ENCODE measurements at places on chromosomes 12 and 14.

DNA sequence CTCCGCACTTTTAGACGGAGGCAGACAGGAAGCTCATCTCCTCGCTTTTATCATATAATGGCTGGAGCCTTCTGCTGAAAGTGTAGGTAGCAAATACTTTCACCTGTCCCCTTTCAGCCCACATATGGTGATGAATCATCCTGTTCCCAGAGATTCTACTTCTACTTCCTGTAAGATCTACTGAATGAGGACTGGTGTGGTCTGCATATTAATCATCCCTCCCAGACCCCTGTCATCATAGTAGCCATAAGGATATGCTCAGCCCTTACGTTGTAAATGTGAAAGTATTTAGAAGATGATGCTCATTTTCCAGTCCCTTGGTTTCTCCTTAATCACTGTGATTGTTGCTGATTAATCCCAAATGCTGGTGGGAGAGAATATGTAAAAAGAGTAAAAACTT is 268.2 kb upstream of the GRIP1 start:
- DNase-seq, result peak; percentile 6

DNA sequence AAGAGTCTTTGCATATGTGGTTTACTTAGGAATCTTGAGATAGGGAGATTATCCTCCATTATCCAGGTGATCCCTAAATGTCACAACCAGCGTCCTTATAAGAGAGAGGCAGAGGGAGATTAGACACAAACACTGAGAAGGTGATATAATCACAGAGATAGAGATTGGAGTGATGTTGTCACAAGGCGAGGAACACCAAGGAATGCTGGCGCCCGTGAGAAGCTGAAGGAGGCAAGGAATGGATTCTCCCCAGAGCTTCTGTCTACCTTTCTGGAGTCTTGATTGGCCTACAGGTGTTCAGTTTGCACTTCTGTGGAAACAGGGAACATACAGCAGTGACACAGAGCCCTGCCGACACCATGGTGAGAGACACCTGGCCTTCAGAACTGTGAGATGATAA is 101.6 kb downstream of the ANO4 start:
- no peak for DNase-seq

GRCh38 chr14:64053694-64054669 is 201.2 kb downstream of the SYNE2 start:
- no peak for DNase-seq

DNA sequence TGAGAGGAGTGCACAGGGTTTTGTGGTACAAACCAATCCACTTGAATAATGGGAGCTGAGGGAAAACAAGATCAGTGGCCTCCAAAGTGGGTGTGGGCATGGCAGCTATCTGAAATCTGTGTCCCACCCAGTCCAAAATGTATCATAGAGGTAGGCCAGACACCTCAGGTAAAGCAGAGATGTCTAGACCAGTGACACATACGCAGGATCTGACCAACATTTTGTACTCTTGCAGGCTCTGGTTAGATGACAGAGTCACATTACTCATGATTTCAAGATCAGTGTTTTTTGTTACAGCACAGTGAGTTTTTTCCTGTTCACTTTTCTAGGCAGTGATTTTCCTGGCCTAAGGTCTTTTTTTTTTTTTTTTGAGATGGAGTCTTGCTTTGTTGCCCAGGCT is 211.8 kb downstream of the PCNX1 start:
- peak; percentile 26 for DNase-seq

DNA sequence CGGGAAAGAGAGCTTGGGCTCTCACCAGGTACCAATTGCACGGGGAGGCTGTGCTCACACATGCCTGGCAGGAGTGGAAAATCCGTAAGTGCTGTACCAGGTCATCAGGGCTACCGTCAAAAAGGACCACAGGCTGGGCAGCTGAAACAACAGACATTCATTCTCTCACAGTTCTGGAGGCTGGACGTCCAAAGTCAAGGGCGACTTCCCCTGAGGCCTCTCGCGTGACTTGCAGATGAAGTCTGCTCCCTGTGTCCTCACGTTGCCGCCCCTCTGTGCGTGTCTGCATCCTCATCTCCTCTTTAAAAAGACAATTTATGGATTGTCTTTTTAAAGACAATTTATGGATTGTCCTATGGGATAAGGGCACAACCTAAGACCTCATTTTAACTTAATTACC is 73.8 kb upstream of the FZD10 start:
- DNase-seq, result no peak

DNA sequence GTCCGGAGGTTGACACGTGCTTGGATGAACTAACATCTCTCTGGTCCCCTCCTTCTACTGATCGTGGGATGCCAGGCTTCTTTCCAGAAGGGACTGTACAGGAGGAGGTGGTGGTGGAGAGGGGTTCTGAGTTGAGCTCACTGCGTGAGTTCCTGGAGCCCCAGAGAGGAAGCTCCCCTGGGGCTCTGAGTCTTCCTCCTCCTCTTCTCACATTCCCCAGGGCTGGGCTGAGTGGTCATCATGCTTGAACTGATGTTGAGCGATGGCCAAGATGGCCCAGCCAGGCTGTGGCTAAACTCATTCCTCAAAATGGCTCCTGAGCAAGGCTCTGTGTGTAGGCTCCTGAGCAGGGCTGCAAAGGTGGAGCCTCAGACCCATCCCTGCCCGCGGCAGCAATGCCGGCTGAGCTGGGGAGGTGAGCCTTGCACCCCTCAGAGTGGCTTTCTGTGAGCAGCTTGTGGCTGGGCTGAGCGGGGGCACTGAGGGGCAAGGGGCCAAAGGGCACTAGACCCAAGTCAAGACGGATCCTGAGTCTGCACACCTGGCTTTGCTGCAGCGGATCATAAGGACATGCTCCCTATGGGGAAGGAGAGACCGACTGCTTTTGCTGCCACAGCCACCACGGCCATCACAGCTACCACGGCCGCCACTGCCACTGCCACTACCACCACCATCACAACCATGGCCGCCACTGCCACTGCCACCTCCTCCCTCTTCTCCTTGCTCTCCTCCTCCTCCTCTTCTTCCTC is 35.4 kb downstream of the MEG3 start:
- DNase-seq, result no peak

- peak; percentile 18 for DNase-seq
Measured at GRCh38 chr12:62934799-62935674, at the start of gene PPM1H. PPM1H (minus strand) TSS chr12:62935150; CDS start chr12:62934736, 414 bp downstream.

DNA sequence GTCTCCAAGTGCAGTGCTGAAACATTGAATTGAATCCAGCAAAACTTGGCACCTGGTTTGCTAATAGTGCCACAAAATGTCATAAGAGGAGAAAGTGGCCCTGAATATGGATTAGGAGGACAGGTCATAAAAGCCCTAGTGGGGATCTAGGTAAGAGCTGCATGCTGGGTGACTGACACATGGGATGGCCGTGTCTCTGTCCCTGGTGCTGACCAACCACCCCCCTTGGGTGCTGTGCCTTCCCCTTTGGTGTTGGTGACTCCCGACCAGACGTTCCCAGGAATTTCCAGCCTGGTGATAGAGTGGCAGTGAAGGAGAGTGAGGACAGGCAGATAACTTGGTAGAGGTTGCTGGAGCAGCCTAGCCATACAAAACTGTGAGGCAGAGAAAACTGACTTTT is 142.8 kb downstream of the VRK1 start:
- DNase-seq, result no peak
